ENCODE measurements at places on chromosomes 16 and 17.

GRCh38 chr16:1103636-1103980 lies 7.6 kb upstream of the C1QTNF8 start:
- no peak for DNase-seq

DNA sequence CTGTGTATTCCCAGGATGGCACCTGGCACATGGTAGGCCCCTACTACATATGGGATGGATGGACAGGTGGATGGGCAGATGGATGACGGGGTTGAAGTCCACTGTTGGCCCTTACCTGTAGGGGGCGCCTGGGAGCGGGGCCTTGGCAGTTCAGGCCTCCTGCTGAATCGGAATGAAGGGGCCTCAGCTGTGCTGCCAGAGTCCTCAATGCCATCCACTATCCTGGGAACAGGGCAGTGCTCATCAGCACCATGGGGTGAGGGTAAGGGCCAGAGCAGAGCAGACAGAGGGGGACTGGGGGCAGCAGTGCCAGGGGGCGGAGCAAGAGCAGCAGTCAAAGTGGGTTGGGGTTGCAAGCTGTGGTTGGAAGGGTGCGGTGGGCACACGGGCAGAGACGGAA lies 8.3 kb upstream of the RAB5C start:
- DNase-seq: no peak

- DNase-seq: no peak
These were observed 266.4 kb downstream of the MRTFB start for GRCh38 chr16:14337303-14338191.

DNA sequence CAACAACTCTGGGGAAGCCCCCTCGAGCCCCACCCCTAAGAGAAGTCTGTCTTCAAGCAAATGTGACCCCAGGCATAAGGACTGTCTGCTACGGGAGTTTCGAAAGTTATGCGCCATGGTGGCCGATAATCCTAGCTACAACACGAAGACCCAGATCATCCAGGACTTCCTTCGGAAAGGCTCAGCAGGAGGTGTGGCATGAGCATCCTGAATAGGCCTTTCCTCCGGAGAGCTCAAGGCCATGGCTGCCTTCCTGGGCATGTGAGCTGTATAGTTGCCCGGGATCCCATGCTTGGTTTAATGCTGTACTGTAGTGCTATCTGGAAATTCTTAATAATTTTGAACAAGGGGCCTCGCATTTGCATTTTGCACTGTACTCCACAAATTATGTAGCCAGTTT lies 9.2 kb downstream of the LIG3 start:
- DNase-seq: no peak

- no peak for DNase-seq
These were observed 150.2 kb upstream of the GSE1 start for GRCh38 chr16:85462714-85463611.

DNA sequence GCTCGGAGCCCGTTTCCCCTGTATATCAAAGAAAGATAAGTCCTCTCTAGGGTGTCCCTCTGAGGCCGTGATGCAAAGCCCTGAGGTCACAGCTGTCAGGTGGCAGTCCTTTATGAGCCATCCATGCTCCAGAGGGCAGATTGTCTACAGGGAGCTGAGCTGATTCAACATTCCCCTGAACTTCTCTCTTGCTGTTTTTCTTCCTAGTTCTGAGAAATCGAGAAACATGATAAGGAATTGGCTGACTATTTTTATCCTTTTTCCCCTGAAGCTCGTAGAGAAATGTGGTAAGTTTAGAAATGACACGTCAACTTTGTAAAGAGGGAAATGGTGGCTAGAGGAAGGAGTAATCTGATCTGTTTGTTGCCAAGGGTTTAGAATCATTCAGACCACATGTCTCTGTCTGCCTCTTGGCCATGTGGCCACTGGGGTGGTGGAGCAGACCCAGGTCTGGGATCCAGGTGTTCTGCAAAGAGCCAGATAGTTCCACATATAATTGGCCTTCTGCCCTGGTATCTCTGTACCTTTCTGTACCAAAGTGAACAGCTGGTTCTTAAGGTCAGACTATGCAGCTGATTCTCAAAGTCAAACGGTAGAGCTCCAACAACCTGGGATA lies 3.5 kb downstream of the CTNS start:
- DNase-seq: no peak

DNA sequence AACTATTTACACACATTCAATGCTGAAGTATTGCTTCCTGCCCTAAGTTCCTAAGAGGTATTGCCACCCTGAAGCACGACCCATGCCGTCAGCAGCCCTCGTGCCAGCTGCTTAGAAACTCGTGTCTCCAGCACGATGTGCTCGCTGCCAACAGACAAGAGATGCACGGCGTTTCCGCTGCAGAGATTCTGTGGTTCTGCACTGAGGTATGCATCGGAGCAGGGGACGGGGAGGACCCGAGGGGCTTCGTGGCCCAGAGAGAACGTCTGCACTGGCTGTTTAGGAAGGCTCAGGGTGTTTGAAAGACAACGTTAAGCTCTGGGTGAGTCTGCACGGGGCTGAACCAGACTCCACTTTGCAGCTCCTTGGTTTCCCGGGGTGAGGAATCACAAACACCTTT lies 82.7 kb upstream of the CREBBP start:
- DNase-seq: no peak

DNA sequence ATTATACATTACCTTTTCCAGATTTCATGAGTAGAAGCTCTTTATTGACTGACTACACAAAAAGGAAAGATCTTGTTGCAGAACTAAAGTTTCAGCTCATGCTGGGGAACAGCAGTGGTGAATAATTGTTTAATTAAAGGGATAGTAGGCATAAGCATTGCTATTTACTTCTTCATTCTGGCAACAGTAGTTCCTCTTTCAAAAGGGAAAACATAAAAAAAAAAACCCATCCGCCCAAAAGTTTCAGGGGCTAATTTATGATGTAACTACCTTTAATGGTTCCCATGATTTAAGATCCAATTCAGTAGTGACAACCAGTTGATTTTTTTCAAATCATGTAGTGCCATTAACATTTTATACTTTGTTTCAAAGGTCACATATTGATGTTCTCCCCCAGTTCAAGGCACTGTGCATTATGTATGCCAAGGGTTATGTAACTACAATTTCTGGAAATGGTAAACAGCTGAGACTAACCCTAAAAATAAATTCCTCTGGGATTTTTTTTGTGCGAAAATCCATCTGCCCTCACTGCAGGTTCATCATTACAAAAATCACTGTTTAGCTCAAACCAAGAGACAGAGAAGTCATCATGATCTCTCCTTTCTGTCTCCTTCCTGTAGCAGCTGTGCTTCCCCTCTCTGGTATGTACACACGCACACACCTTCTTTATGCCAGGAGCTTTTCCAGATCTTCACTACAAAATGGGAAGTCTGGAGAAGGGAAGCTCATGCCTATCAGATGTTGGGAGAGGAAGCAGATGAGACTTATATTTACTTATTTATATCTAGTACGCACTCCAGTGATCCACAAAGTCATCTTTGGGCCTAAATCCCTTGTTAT lies 2.2 kb upstream of the PHLPP2 start:
- no peak for DNase-seq

DNA sequence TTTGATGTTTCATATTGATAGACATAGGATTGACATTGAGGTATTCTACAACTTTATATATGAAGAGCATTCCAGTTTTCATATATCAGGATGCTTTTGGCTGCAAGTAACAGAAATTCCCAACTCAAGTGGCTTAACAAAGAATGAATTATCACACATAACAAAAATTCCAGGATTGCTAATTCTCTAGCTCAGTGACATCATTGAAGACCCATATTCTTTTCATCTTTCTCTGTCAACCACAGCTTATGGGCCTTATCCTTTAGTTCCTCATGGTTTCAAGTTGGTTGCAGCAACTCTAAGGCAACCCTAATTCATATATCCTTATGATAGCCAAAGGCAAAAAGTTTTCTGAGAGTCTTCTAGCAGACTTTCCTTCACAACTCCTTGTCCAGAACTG lies 91.5 kb upstream of the HAS3 start:
- no peak for DNase-seq

GRCh38 chr17:40922239-40922638 lies 15.2 kb downstream of the KRT23 start:
- DNase-seq: no peak

DNA sequence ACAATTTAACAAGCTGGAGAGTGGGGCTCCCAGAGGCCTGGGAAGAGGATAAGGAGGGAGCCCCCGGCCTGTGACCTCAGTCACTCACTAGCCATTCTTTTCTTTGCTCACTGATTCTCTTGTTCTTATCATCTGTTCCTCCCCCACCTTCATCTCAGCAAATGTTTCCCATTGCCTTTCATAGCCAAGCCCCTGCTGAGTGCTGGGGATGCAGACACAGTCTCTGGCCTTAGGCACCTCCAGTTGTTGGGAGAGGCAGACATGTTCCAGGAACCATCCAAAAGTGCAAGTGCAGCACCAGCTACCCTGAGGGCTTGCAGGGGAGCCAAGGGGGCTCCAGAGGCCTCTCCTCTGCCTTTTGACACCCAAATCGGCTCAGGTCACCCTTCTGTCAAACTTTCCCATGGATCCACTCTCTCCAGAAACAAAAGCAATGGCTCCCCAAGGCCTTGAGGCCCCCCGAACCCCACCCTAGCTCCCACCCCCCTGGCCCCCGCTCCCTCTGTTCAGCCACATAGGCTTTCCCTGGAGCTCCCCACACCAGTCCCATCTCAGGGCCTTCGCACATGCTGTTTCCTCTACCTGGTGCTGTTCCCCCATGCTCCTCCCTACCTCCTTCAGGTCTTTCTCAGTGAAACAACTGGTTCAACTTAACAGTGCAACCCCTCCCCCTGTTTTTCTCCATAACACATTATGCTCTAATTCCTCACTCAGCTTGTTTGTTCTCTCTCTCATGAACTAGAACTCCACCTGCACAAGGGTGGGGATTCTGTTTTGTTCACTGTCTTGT lies 14.9 kb upstream of the KCNJ12 start:
- no peak for DNase-seq

DNA sequence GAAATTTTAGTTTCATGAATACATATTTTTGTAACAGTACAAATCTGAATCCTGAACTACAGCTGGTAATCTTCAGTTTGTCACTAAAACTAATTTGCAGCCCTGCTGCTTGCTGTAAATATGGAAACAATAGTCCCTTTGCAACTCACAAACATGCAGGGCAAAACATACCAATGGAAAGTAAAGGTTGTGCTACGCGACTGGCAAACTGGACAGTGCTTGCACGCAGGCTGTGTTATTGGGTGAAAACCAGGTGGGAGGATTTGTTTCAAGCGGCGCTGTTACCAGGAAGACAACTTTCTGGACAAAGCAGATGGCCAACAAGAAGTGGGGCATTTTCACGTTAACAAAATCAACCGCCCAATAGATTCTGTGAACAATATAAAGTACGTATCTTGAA lies 93.5 kb downstream of the CDYL2 start:
- DNase-seq: no peak

GRCh38 chr17:30380643-30381339 lies 2.1 kb downstream of the CPD start:
- no peak for DNase-seq

GRCh38 chr16:4697848-4698291 lies 4.5 kb downstream of the NUDT16L1 start:
- no peak for DNase-seq

- DNase-seq: peak; percentile 56
These were observed 14.0 kb downstream of the FMNL1 start for GRCh38 chr17:45235416-45236281.

DNA sequence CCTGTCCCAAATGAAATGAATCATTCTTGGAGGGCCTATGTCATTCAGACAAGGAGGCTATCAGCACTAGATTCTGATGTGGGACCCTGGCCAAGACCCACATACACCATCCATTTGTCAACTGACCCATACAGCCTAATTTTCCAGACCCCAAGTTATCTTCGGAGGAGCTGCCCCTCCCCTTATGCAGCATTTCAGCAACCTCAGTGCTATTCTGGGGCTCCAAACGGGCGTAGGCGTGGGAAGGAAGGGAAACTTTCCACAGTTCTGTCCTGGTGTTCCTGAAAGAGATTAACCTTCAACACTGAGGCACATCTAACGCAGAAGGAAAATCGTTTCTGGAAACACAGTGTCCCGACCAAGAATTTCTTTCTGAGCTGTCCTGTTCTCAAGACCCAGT lies 86.7 kb downstream of the MYH11 start:
- DNase-seq: no peak

GRCh38 chr16:88726981-88727380 lies 20.7 kb downstream of the CTU2 start:
- DNase-seq: no peak

DNA sequence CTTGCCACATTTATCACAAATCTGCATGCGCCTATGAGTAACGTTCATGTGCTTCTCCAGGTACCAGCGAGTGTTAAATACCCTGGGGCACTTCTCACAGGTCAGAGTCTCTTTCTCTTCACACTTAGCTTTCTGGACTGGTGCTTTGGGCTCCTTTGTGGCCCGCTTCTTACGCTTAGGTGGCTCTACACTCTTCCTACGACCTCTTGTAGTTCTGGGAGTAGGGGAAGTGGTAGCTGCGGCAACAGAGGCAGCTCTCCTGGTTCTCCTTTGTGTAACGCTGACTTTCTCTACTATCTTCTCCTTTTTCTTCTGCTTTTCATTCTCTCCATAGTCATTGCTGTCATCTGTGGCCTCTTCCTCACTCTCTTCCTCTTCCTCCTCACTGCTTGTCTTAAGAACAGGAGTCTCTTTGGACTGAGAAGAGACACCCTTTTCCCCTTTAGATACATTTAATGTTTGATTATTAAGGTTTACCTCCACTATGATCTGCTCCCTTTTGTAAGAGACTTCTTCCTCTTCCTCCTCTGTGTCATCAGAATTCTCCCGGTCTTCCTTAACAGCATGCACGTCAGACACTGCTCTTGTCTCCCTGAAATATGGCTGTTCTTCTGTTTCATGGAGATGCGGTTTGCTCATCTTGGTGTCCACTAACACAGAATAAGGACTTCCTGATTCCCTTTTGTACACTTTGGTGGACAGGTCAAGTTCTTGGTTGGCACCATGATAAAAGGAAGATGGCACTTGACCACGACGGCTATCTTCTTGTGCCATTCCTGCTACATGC lies 45.0 kb downstream of the ZNF652 start:
- DNase-seq: no peak

- no peak for DNase-seq
These were observed 19.2 kb downstream of the POLR3E start for GRCh38 chr16:22316411-22316811.

DNA sequence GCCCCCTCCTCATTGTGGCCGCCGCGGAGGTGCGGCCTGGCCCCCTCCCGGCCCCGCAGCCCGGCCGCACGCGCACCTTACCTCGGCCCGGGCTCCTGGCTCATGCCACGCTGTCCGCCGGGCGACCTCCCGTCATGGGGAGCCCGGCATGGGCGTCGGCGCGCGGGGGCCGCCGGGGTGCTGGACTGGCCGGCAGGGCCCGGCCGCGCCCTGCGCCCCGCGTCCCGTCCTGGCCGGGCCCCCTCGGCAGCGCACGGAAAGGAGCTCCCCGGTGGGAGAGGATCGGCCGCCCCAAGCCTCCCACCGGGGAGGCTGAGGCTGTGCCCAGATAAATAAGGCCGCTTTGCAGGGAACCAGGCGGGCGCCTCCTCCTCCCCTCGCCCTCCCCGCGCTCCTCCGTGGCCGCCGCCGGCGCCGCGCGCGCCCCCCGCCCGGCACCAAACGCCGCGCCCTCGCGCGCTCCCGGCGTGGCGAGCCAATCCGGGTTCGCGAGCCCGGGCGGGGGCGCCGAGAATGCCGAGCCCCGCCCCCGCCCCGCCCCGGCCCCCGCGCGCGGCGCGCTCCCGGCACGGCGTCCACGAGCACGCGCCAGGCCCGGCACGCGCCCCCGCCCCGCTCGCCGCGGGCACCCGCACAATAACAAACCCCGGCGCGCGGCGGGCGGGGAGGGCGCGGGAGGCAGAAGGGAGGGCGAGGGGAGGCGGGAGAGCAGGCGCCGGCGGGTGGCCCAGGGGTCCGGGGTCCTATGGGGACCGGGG lies at the start of gene FBXL16:
Gene FBXL16, minus strand, starts transcription at position 371 of the 758 bp plus-strand sequence. CDS start 8,396 bp downstream, outside the sequence.
- peak; percentile 80 for DNase-seq

Data from NCI-H526 (cell line).